ENCODE measurements at places on chromosomes 11 and 22.

DNA sequence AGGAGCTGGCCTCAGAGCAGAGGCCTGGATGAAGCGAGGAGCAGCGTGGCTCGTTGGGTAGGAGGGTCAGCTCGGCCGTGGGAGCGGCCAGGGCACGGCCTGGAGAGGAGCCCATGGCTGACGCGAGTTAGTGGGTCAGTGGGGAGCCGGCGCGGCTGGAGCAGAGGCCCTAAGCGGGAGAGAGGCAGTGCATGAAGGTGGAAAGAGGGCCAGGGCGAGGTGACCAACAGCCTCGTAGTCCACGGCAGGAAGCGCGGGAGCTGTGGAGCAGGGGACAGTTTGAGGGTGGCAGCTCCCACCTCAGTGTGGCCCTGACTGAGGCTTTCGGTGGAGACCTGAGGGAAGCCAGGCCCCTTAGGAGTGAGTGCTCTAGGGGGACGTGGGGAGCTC lies 24.1 kb downstream of the DCPS start:
- no peak for DNase-seq

DNA sequence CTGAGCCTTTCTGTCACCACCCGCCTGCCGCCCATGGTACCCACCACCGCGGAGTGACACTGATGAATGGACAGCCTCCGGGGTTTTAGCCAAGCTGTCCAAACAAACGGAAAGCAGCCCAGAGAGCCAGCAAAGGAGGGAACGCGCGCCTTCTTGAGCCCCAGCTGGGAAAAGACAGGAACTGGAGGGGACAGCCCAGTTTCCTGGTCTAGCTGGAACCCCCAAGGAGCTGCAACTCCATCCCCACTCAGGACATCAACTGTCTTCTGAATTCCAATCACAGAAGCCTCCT lies 33.7 kb downstream of the SHISAL1 start:
- DNase-seq = no peak

DNA sequence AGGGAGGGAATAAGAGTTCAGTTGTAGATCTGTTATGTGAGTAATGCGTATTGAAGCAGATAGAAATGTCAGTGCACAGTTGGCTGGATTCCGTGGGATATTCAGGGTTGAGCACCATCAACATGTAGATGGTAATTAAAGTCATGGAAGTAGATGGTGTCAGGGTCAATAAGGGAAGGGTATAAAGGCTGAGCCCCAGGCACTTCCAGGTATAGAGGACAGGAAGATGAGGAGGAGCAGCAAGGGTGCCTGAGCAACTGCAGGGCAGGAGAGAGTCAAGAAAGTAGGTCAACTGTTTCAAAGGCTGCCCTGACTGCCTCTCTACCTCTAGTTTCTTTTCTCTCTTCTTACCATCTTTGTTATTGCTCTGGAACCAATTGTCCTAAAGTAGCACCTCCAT lies 85.9 kb downstream of the MICAL2 start:
- no peak for DNase-seq

GRCh38 chr22:20430720-20431510 lies 6.7 kb downstream of the SCARF2 start:
- DNase-seq = no peak

GRCh38 chr22:44430716-44431115 lies 67.3 kb downstream of the RTL6 start:
- no peak for DNase-seq

DNA sequence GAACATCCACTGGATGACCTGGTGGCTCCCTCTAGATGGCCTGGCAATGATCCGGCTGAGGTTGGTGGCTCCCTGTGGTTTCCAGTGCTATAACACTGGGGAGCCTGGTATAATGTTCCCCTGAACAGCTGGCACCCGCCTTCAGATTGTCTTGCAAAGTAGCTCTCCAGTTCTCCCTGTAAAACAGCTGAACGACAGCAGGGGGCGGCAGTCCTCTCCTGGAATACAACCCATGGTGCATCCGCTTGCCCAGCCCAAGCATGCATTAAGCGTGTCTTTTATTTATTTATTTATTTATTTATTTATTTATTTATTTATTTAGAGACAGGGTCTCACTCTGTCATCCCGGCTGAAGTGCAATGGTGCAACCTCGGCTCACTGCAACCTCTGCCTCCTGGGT lies 258.9 kb downstream of the BUD13 start:
- DNase-seq = no peak

Measured in nucleus accumbens (tissue), 56 donors.